ENCODE measurements at places on chromosomes 7 and 10.

DNA sequence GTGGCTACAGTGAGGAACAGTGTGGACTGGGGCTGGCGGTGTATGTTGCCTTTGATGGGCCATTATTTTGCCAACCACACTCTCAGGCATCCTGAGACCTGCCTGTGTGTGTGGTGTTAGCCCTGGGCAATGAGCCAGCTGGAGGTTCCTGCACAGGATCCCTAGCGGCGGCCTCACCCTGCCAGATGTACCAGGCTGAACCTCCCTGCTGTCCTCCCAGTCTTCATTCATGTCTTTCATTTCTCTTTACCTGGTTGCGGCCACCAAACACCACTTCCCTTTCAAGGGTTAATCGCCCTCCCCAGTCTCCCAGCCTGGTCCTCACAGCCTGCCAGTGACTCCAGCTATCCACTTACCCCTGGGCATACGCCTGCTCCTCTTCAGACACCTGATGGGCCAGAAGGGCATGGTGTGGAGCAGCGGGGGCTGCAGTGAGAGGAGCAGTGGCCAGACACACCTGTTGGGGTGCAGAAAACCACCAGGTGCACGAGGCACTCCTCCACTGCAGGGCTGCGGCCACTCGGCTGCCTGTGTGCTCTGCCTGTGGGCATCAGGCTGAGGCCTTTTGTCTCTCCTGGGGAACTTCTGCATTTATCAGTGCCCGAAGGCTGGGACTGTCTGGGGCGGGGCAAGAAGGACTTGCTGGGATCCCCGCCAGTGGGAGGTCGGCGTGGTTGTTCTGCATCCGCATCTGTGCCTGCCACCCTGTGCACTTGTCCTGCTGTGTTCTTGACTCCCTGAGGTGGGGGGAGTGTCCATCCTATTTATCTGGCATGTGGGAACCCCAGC lies 111.6 kb downstream of the ARHGAP22 start:
- DNase-seq = no peak

DNA sequence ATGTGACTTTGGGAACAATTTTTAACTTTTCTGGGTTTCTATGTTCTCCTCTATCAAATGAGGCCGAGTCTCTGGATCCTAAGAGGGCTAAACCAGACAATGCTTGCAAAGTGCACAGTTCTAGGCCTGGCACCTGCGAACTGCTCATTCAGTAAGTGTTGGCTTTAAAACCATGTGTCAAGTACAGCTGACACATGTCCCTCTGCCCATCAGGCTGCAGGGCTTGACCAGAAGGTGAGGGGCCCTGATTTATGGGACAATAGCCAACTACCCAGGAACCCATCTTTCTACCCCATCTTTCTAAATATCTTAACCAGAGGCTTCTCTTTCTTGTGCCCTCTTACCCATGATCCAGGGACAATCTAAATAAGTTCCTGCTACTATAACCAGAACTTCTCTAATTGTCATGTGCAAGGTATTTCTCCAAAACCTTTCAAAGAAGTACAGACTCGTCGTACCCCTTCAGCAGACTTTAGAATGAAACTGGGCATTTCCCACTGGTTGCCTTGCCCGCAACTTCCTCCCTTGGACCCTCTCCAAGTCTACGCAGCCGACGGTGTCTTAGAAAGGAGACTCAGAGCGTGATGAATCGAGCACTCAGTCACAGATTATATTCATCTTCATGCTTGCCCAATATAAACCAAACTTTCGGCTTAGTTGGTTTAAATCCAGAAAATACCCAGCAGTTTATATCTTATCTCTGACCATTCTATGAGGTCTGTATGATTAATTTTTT lies 69.8 kb upstream of the STEAP1B start:
- no peak for DNase-seq

DNA sequence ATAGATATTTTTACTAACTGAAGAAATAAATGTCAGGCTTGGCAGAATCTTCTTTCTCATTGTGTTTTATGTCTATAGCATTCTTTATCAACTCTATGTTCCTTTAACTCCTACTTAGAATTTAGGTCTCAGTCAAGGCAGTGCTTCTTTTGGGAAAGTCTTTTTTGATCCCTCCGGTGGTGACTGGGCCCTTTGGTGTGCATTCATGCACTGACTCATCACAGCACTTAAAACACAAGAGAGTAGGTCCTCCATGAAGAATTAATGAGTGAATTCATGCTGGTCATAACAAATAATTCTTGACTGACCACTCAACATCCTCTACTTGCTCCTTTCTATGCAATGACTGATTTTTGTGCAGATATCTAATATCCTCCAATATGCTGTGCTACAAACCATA lies 458.8 kb upstream of the LRRTM3 start:
- DNase-seq = no peak

- DNase-seq = no peak
Observed at GRCh38 chr7:29780346-29780745, 26.0 kb upstream of the WIPF3 start.

- DNase-seq = no peak
Observed at GRCh38 chr7:1668396-1669063, 1.5 kb upstream of the ELFN1 start.

DNA sequence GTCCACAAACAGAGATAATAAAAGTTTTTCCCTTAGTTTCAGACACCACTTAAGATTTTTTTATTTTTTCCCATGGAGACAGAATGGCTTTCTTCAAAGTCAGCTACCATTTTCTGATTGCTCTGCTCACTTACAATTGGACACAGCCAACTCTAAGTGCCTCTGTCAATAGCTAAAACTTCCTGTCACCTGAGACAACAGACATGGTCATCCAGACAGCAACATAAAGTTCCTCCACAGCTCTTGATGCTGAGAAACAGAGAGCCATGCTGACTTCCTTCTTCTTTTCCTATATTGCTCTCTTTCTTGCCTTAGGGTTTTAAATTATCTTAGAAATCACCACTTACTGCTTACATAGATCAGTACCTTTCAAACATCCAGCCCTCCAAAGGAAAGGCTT lies 12.0 kb downstream of the ZNF800 start:
- no peak for DNase-seq

DNA sequence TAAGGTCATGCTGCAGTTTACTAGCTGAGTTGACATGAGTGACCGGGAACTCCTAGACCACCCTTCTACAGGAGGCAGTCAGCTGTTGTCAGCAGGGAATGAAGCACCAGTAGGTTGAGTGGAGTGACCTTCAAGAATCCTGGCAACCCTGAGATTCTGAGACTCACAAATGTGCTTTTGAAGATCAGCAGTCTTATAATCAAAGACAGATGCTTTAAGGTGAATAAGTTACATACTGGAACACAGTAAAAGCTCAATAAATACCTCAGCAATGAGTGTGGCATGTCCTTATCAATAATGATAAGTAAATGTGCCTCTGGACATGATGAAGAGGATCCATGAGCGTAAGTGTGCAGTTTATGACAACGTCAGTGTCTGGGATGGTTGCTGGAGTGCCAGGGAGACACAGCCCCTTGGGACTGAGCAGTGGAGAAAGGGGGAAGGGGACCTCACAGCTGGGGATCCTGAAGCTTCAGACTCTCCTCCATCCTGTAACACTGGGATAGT lies 11.9 kb upstream of the OR6V1 start:
- DNase-seq = no peak

All from activated CD4-positive, CD25-positive, alpha-beta regulatory T cell (primary cell).